GM19239 (cell line): ENCODE measurements at places on chromosomes 12 and 14.

DNA sequence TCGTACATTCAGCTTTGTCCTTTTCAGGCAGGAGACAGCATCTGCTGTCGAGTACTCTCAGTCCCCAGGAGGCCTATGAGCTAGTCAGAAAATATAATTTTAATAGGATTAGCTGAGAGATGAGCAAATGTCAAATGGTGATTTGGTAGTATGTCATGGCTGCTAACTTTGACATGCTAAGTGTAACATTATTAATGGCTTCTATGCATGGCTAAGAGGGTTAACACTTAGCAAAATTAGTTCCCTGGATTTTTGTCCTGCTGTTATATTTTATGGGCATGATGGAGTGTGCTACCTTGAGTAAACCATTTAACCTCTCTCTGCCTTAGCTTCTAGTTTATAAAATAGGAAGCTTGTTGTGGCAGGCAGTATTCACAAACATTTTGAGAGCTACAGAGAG lies 2.9 kb upstream of the PCNX1 start:
- no peak for DNase-seq

GRCh38 chr12:117076410-117077372 lies 22.5 kb downstream of the TESC start:
- DNase-seq, result no peak

DNA sequence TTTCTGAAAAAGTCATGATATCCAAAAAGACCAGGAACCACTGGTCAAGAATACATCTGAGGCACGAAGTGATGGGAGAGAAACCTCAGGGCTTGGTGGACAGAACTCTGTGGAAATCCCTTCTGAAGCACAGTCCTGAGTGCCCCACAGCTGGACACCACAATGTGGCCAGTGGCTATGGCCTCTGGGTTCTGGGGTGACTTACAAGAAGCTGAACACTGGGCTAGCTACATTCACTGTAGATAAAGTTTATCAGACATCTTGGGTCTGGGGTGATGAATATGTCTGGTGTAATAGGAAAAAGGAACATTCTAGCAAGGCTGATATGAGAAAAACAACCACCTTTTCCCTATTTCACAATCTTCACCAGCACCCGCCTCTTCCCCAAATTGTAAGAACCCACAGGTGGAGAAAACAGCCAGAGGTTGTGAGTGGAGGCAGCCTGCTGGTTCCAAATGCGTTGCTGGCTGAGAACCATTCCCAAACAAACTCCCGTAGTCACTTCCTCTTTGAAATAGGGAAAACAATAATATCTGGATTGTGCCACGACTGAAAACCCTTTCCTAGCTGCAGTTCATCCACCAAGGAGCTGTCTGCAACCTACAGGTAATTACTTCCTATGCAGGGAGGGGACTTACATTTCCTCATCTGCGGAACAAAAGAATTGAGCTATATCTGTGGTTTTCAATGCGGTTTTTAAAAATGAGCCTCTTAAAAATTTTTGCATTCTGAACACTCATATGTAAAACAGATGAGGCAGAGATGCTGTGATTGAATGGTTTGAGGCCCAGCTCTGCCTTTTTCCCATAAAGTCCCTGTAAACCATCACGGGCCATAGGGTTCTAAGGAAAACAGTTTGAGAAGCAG lies 193.6 kb downstream of the SLC41A2 start:
- DNase-seq, result no peak

GRCh38 chr14:61281186-61281947 lies at the start of gene TMEM30B:
TMEM30B (minus strand) TSS chr14:61281338; CDS start chr14:61281147, 191 bp downstream.
- DNase-seq, result no peak

- no peak for DNase-seq
These were observed 9.1 kb downstream of the NTF3 start for GRCh38 chr12:5440978-5441377.

DNA sequence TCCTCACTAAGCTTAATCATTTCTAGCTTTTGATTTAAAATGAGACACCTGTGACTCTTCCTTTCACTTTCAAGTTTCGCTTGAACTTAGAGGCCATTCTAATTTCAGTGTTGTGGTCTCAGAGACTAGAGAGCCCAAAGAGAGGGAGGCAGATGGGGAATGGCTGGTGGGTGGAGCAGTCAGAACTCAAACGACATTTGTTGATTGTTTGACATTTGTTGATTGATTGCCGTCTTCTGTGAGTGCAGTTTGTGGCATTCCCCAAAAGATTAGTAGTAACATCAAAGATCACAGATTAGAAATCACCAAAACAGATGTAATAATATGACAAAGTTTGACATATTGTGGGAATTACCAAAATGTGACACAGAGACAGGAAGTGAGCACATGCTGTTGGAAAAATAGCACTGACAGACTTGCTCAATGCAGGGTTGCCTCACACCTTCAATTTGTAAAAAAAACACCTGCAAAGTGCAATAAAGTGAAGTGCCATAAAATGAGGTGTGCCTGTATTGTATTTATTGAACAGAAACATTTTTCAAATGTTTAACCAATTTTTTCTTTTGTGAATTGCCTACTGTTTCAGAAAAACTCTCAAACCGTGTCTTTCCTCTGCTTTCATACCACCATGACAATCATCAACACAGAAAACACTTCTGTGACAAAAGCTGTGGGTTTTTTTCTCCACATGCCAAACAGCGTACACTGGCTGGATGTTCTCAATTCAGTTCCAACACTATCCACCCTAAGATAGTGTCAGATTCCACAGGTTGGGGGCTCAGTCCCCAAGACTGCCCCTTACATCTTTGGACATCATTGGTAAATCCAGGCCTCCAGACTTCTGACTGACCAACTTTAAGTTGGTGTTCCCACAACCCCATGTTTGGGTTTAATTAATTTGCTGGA lies 376.3 kb upstream of the RGS6 start:
- DNase-seq, result no peak

- DNase-seq, result no peak
These were observed 43.1 kb downstream of the AKAP6 start for GRCh38 chr14:32372154-32372553.

DNA sequence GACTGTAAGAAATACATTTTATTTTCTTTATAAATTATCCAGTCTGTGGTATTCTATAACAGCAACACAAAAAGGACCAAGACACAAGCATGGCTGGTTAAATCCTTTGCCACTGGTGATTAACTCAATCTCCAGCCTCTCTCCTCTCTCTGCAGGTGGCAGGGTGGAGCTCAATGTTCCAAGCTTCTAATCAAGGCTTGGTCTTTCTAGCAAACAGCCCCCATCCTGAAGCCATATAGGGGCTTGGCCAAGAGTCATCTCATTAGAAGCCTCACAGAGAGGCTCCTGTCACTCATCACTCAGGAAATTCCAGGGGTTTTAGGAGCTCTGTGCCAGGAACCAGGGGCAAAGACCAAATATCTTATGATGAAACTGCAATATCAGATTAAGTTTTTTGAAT lies 12.0 kb downstream of the C12orf75 start:
- DNase-seq, result no peak

GRCh38 chr12:4555804-4556203 lies 6.2 kb upstream of the DYRK4 start:
- no peak for DNase-seq

DNA sequence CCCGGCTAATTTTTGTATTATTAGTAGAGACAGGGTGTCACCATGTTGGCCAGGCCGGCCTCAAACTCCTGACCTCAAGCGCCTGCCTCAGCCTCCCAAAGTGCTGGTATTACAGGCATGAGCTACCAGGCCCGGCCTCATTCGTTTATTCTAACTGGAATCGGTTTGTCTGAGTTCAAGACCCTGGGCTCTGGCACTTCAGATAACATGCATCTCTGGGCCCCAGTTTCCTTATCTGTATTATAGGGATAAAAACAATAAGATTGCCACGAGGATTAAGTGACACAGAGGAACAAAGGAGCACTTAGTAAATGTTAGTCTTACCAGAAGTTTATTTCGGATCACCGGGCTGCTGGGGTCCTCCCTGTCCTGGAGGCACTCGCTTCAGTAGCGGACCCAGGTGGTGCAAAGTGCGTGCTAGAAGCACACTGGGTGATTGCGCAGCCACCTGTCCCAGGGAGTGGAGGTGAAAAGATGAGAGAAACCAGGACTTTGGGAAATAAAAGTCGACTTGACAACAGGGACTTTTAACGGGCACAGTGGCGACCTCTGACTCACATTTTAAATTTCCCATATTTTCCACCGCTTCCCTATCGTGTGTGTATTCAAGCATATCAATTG lies 37.5 kb downstream of the ACACB start:
- no peak for DNase-seq

DNA sequence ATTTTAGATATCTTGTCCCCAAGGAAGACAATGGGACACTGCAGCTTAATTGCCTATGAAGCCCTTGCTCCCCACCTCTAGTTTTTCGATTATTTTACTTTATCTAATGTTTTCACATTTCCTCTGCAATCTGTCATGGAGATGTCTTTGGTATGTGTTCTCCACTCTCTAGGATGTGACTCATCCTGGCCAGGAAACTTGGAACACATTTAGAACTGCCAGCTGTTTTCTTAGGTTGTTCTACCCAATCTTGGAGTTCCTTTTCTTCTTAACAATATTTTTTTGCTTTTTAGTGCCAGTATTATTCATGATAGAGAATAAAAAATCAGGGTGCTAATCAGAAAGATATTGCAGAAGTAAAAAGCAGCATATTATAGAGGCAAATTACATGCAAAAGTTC lies 101.7 kb upstream of the CLEC14A start:
- no peak for DNase-seq
